ENCODE measurements at places on chromosomes 5 and 9.

GRCh38 chr5:68554571-68555279 is 339.2 kb downstream of the PIK3R1 start:
- no peak for DNase-seq

DNA sequence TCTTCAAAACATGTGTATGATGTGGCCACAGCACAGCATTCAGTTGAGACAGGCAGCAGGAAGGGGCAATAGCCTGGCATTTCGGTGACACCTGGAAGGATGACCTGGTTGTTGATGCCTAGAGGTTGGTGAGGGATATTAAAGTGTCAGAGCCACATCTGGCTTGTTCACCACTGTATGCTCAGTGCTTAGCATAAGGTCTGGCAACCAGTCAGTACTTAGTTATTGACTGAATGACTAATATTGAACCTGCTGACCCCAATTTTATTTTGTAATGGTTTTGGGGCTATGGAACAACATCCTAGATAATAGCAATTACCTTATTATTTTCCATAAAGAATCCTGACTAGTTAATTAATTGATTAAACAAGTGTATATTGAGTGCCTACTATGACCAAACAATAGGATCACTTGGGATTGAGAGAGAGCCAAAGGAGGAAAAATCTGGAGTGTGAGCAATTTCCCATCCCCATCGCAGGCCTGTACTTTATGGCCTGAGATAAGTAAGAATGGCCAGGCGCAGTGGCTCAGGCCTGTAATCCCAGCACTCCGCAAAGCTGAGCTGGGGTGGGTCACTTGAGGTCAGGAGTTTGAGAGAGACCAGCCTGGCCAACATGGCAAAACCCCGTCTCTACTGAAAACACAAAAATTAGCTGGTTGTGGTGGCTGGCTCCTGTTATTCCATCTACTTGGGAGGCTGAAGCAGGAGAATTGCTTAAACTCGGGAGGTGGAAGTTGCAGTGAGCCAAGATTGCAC is 85.4 kb upstream of the PLPP1 start:
- DNase-seq = no peak

DNA sequence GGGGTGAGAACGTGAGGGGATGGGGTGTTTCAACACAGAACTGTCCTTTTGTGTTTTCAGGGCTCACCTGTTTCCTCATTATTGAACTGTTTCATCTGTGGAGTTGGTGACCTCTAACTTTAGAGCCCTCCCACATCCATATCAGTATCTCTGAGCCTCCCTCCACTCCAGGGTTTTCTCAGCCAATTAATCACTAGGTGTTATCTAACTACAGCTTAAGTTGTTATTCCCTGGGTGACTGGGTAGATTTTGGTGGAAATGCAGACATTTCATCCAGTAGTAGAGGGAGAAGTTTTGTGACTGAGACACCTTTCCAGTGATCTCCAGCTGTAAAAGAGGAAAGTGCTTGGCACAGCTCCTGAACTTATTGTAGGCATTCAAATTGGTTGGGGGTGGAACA is 23.7 kb downstream of the PPP3R2 start:
- DNase-seq = no peak

GRCh38 chr9:74528207-74528606 is 31.1 kb downstream of the RORB start:
- DNase-seq = no peak

- DNase-seq = no peak
Observed at GRCh38 chr5:132112111-132112510, 38.5 kb downstream of the CSF2 start.

DNA sequence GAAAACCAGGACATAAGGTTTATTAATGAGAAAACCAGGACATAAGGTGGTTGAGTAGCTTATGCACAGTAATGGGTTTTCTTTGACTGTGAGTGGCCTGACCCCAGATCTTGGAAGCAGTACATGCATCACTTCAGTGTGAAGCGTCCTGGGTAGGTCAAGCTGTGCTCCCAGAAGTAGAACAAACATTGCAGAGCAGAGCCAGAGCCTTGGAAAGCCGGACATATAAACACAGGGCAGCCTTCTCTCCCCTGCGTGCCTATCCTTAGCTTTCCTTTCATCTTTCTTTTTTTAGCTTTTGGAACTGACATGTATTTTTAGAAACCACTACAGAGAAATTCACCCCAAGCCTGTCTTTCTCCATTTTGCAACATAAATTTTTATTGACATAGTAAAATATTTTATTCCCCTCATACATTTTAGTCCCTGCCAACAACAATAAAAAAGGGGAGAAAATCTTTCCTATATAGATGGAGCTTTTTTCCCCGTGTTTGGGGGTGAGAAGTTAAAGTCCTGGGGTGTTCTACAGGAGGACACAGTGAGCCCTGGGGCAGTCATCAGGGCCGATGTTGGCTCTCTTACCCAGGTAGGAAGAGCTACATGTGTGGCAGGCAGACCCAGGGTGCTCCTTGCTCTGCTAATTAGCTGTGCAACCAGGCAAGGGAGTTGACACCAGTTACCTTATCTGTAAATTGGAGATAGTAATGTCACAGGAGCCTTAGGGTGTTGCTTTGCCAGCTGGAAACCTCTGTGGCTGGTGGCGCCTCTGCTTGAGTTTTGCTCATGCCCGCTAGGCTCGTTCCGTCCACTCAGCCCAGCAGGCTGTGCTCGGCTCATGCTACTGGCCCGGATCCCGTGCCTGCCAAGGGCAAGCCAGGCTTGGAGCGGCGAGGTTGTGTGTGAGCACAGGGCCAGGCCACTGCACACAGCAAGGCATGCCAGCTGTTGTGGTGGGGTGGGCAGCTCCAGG is 389.6 kb downstream of the KDM4C start:
- no peak for DNase-seq

DNA sequence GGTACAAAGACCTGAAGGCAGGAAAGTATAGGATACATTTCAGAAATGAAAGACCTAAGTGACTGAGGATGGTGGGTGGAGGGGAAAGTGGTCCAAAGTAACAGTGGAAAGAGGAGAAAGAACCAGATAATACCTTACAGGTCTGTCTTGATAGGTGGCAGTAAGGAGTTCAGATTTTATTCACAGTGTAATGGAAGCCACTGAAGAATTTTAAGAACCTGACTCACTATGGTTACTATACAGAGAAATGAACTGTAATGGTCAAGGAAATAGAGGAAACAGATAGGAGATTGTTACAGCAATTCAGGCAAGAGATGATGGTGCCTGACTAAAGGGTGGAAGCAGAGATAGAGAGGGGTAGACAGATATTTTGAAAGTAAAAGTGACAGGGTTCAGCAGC is 46.5 kb downstream of the EPB41L4A start:
- no peak for DNase-seq
